Lung (tissue), 17 donors: ENCODE measurements at places on chromosomes 12 and 14. TPM values are rescaled to one million over a fixed set of nuclear protein-coding genes. Genes with fewer than 3 reads are reported as not detected.

RTL1 gene
- 0.09 TPM for total RNA-seq

- H3K36me3 ChIP-seq, result no peaks in the 10 kb centered on the region
- no peak overlapping the region for H3K27ac ChIP-seq
- no peak overlapping the region for H3K4me3 ChIP-seq
- H3K4me1 ChIP-seq, result no peaks in the 10 kb centered on the region
- H3K27me3 ChIP-seq, result no peaks in the 10 kb centered on the region
Measured at GRCh38 chr12:66548338-66549049, 130.4 kb downstream of the GRIP1 start.

CREBL2 gene
- 32.2 TPM for total RNA-seq

FOXM1 gene
- 3.3 TPM for total RNA-seq

DNA sequence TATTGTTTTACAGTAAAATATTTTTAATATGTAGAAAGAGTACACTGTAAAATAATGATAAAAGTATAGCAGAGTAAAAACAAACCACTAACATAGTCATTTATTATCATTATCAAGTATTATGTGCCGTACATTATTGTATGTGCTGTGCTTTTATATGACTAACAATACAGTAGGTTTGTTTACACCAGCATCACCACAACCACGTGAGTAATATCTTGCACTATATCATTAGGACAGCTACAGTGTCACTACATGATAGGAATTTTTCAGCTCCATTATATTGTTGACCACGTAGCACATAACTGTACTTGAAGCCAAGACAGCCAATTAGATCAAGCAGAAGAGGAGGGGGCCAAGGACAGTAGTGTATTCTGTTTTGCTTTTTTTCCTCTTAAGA, 415.4 kb downstream of the RAD51B start:
- no peaks in the 10 kb centered on the region for H3K27me3 ChIP-seq
- no peaks in the 10 kb centered on the region for H3K36me3 ChIP-seq
- no peak overlapping the region for H3K27ac ChIP-seq

DNA sequence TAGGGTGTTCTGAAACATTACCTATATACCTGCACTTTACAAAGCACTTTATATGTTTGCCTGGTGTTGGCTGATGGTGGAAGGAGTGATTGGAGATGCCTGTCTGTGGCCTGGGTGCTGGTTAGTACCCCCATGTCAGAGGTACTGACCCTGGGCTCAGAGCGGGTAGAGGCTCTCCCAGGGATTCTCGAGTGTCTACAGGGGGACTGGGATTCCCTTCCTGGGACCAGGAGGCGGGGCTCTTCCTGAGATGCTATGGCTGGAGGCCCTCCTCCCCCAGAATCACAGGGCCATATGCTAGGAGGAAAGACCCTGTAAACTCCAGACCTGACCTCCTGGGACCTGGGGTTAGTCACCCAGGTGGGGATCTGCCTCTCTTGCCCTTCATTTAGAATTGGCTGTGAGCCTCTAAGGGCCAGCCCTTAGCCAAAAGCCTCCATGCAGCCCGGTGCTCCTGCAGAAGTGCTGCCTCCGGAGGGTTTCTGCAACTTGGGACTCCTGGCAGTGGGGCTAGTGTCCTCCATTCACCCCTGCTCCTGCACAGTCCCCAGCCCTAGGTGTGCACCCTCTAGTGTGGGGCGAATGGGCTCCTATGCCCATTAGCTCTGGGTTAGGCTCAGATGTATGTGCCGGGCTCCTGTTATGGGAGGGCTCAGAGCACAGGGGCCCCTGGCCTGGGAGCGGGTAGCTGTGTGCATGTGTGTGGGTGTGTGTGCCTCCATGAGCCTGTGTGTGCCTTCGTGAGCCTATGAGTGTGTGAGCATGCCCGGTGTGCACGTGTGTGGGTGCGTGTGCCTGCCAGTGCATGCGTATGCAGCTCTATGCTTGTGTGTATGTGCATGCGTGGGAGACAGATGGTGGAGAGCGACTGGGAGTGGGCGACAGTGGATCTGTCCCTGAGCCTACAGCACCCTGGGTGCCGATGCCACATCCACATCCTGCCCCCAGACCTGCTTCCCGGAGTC, 36.6 kb downstream of the RTL1 start:
- H3K4me3 ChIP-seq, result no peak overlapping the region
- no peaks in the 10 kb centered on the region for H3K4me1 ChIP-seq
- no peaks in the 10 kb centered on the region for H3K36me3 ChIP-seq
- H3K27ac ChIP-seq, result no peak overlapping the region
- no peaks in the 10 kb centered on the region for H3K27me3 ChIP-seq

- no peaks in the 10 kb centered on the region for H3K36me3 ChIP-seq
- no peaks in the 10 kb centered on the region for H3K27me3 ChIP-seq
- no peak overlapping the region for H3K4me3 ChIP-seq
- H3K4me1 ChIP-seq, result peaks cover 7% of the 10 kb centered on the region
- no peak overlapping the region for H3K27ac ChIP-seq
- DNase-seq, result no peak
Measured at GRCh38 chr12:91074851-91075250, 17.0 kb upstream of the KERA start.

METTL3 gene
- total RNA-seq, result 40.9 TPM

- no peaks in the 10 kb centered on the region for H3K27me3 ChIP-seq
- H3K4me3 ChIP-seq, result no peak overlapping the region
- no peak overlapping the region for H3K27ac ChIP-seq
- no peak for DNase-seq
Measured at GRCh38 chr14:59267046-59267445, 78.6 kb downstream of the DAAM1 start.

DNA sequence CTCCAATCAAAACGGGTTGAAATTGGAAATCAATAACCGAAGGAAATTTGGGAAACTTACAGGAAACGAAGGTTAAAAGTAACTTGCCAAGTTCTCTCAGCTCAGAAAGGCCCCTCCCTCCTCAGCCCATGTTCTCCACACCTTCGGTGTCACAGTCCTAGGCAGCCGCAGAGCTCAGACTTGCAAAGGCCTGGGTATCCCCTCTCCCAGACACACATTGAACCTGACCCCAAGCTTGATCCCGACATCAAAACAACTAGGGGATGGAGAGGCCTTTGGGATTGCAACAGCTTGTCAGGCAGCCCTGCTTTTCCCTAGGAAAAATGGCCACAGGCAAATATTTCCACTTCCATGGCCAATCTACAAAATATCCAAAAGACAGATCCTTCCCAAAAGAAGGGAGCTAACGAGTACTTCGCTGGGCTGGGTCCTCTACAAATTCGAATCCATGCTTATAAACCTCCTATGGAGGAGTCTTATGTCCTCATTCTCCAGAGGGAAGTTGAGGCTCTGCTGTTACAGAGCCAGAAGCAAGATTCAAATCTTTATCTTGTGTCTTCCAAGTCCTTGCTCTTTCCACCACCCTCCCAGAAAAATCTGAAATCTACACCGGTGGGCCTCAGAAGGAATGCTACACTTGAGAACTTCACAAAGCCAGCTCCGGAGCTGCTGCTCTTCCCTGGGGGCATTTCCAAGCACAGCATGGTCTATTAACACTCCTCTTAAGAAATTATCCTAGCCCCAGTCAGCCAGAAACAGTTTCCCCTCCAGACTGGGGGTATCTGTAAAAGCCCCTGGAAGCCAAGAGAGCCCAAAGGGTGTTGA, 35.7 kb upstream of the PNMA1 start:
- no peaks in the 10 kb centered on the region for H3K36me3 ChIP-seq
- DNase-seq, result no peak
- no peaks in the 10 kb centered on the region for H3K27me3 ChIP-seq
- peaks cover 79% of the 10 kb centered on the region for H3K4me1 ChIP-seq

TBC1D30 gene
- total RNA-seq, result 11.0 TPM

DNA sequence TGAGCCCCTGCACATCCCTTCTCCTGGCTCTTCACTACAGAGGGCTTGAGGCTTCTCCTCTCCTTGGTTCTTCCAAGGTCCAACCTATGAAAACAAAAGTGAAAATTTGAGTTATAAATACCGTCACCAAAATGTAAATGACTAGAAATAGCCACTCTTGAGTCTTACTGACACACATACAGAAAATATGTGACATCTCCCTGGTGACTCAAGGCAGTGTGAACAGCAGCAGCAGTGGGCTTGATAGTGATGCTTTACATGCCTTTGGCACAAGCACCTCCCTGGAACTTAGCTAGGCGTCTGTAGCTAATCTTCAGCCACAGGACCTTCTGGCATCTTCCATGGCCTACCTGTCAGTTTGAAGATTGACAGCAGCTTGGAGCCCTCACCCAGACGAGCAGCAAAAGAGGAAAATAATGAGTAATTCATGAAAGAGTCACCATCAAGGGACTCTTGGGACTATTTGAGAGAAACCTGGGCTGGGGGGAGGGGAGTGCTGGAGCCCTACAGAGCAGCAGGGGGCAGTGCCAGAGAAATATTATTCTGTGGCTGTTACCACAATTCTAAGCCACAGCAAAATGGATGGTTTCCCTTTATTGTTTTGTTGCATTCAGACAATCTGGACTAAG, 158.0 kb downstream of the KCNK10 start:
- no peaks in the 10 kb centered on the region for H3K4me1 ChIP-seq
- DNase-seq, result no peak
- no peaks in the 10 kb centered on the region for H3K36me3 ChIP-seq
- no peak overlapping the region for H3K27ac ChIP-seq

FAIM2 gene
- total RNA-seq, result 1.4 TPM

DNA sequence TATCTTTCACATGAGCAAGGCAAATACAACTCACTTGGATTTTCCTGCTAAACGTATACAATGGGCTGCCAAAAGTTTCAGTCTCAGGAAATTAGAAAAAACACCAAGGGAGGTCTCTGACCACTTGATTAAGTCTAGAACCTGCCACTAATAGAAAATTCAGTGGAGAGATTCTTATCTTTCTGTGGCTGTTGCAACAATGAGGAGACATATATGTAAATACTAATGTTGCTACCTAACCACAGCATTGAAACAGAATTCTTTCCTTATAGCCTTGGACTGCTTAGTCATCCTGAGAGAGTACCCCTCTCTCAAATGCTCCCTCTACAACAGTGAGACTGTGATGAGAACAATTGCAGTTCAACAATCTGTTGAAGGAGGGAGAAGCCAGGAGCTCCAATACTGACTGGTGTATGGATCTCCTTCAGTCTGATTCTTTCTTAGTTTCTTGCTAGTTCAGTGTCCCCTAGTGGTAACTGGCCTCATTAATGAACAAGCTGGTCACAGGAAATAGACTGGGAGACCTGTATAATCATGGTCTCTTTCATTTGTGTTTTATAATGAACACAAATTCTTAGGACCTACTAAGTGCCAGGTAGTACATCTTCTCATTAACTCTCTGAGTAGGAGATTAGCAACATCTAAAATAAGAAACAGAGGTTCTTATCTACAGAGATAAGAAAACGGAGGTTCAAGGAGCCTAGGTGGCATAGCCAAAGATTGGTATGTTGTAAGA, 164.5 kb downstream of the SLC38A4 start:
- H3K27me3 ChIP-seq, result no peaks in the 10 kb centered on the region
- H3K27ac ChIP-seq, result peak overlapping the region; percentile 36
- H3K4me3 ChIP-seq, result no peak overlapping the region
- H3K4me1 ChIP-seq, result peaks cover 6% of the 10 kb centered on the region
- no peaks in the 10 kb centered on the region for H3K36me3 ChIP-seq
